ENCODE measurements at places on chromosomes 5 and 9.

DNA sequence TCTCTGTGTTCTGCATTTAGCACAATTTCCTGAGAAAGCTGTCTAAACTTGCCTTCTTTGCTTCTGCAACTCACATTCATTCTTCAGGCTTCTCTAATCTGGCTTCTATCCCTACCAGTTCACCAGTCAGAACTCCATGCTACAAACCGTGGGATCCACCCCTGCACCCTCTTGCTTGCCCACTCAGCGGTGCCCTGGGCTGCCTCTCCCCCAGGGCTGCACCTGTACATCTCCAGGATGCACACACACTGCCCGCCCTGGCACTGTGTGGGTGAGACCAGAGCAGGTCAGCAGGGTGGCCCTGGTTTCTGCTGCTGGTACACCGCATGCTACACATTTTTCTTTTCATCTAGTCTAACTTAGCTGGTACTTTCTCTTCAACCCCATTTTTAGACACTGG, 127.1 kb downstream of the FANCC start:
- DNase-seq = no peak

DNA sequence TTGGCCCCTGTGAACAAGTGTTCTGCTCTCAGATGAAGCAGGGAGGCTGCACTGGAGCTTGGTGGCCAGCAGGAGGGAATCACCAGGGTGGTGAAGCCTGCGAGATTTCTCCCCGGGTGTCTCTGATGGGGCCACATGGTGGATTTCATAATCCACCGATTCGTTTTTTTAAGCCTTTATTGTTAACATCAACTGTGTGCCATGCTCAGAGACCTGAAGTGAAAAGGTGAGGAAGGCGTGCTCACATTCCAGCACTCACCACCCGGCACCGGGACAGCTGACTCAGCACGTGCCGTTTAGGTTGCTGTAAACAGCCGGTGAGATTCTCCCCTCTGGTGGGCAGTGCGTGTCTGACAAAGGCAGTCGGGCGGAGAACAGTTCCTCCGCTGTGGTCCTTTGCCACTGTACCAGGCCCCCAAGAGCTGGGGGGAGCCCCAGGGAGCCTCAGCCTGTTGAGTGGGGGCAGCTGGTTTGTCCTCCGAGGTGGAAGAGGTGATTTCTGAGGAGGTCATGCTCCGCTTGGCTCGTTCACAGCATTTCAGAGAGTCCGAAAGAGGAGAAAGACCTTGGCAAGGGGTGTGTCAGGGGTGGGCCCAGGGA, 12.7 kb upstream of the AHRR start:
- no peak for DNase-seq

DNA sequence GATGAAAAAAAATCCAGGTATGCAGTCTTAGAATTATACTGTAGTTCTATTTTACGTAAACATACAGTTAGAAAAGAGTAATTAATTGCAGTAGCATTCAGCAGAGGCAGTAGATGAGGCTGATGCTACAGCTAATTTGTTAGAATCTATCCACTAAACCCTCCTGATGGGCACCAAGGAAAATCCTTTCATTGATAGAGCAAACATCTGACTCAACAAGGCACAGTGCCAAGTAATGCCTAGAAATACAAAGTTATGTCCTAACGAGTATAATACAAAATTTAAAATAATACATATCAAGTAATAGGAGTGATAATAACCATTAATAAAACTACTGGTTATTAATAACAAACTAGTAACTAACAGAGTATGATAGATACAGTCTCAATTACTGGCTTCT, 9.0 kb downstream of the MOCS2 start:
- DNase-seq = no peak

- no peak for DNase-seq
Observed at GRCh38 chr5:17234374-17234773, 16.9 kb downstream of the BASP1 start.

DNA sequence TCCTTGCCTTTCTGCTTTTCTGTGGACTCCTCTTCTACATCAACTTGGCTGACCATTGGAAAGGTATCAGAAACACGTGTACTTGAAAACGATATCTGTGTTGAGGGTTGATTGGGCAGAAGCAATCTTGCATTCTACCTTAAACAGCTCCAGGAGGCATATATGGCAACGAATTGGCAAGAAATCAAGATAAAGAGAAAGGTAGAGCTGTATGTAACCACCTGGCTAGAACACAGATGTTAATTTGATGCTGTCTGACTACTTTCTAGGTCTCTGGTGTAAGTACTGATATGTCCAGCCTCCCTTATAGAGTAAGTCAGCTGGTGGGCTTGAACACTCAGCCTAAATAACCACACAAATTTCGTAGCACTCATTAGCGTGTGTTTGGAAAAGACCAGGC, 1.3 kb downstream of the MAN1B1 start:
- no peak for DNase-seq

DNA sequence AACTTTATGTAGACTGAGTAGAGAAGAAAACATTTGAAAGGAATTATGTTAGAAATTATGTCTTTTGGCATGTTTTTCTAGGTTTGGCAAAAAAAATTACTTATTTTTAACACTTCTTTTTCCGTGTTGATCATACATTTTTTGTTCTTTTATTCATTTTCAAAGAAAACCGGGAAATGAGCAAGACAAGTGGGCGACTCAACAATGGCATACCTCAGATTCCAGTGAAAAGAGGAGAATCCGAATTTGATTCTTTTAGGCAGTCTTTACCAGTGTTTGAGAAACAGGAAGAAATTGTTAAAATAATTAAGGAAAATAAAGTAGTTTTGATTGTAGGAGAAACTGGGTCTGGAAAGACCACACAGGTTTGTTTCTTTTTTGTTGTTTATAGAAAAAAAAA, 12.9 kb downstream of the YTHDC2 start:
- DNase-seq = no peak

- DNase-seq = no peak
Observed at GRCh38 chr9:113692256-113692655, 183.9 kb upstream of the ZNF618 start.

DNA sequence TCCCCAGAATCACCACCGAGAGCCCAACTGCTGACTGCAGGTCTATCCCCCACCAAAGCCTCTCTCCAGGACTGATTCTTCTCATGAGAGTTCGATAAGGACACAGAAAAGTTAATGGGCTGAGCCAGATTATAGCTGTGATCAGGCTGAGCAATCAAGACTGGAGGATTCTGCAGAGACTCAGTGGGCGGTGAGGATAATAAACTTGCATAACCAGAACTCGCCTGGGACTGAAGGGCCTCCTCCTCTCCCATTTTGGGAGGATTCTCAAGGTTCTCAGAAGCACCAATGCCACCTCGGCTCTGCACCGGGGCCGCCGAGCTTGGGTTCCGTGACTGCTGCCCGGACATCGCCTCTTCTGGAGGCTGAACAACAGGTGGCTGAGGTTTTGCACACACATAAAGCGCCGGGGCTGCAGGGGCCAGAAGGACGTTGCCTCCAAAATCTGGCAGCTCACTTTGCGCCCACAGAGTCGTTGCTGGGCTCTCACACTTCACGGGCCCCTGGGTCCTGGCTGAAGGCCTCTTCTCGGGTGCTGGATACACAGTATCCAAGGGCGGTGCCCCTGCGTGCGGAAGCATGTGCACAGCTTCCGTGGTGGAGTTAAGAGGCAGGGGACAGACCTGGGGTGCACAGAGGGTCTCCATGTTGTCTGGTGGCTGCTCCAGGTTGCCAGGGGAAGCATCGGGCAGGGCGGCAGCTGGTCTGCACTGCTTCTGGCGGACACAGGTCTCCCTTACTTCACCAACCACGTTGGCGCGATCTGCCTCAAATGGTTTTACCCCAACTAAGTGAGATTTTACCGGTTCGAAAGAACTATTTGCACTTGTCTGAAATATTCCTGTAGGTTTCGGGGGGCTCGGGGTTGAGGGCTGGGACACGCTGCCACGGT, 7.6 kb downstream of the SEC16A start:
- DNase-seq = no peak

- no peak for DNase-seq
Observed at GRCh38 chr9:21413151-21413550, 4.2 kb downstream of the IFNA8 start.

GRCh38 chr9:659286-659685, 182.2 kb upstream of the DMRT1 start:
- DNase-seq = no peak

DNA sequence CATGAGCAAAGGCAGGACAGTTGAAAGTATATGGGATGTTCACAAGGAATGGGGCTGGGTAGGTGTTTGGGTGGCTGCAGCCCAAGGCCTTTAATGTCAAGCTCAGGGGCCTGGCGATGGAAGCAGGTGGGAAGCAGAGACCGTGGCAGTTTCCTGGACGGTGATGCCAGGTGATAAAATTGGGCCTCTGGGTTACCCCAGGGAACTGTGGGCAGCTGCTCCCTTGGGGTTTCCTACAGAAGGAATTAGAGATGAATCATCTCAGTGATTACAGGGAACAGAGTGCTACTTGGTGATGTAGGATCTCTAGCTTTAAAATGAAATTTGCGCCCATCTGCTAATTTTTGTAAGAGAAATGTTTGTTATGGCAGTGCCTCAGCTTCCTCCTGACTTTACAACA, 39.2 kb downstream of the TSTD2 start:
- DNase-seq = no peak

DNA sequence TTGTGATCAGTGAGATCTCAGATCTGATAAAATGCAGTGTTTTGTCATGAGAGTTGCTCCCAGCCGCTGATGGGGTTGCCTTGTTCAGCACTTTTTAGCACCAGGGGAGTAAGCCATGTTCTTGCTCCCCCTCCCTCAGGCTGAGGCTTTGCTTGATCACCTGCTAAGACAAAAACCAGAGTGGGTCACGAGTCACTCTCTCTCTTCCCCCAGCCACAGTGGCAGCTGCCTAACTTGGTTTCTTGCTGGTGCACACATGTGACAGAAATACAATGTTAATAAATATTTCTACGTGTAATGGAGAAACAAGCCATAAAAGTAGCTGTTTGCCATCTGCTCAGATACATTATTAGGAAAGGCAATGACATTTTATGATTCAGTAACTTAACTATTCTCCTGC, 212.4 kb upstream of the DMRT1 start:
- no peak for DNase-seq

- no peak for DNase-seq
Observed at GRCh38 chr5:138466900-138467710, 1.8 kb downstream of the EGR1 start.

GRCh38 chr9:98159790-98160189, 32.6 kb downstream of the CORO2A start:
- no peak for DNase-seq

- peak; percentile 70 for DNase-seq
Observed at GRCh38 chr9:108978205-108978604, 35.1 kb downstream of the CTNNAL1 start.

DNA sequence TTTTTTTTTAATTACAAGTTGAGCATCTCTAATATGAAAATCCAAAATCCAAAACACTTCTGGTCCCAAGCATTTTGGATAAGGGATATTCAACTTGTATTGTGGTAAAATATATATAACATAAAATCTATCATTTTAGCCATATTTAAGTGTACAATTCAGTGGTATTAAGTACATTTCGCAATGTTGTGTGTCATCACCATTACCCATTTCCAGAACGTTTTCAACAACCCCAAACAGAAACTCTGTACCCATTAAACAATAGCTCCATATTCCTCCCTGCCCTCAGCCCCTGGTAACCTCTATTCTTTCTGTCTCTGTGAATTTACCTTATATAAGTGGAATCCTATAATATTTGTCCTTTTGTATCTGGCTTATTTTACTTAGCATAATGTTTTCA, 24.9 kb downstream of the TICAM2 start:
- DNase-seq = no peak

GRCh38 chr5:62829604-62829986, 251.0 kb downstream of the LRRC70 start:
- peak; percentile 7 for DNase-seq

DNA sequence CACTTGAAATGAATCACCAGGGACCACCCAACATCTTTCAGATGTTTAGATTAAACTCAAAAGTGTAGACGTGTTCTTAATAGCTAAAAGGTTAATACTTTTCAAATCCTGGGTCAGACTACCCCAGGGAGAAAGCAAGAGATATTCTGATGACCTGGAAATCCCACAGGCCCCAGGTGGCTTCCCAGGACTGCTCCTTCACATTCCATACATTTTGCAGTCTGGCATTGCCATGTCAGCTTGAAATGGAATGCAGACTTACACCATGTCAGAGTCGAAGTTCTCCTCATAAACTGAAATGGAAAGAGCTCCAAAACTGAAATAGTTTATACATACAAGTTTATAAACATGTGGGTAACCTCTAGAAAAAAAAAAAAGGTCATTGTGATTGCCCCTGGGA, 61.5 kb downstream of the TMEM167A start:
- no peak for DNase-seq

DNA sequence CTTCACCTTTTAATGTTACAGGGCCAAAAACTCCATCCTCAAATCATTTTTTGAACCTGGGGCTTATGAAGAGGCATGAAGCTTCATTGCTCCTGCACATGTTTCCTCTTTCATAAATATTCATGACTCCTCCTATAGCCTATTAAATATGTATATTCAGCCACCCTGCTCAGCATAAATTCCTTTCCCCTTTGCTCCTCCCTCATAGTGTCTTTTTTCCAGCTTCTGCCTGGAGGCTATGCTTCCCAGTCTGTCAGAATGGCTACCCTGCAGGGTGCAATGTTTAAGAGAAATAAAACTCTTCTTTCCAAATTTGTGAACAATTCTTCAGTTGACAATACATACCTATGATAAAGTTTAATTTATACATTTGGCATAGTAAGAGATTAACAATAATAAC, 1082.9 kb upstream of the CDH18 start:
- no peak for DNase-seq

GRCh38 chr5:116517488-116517887, 57.1 kb downstream of the SEMA6A start:
- no peak for DNase-seq

DNA sequence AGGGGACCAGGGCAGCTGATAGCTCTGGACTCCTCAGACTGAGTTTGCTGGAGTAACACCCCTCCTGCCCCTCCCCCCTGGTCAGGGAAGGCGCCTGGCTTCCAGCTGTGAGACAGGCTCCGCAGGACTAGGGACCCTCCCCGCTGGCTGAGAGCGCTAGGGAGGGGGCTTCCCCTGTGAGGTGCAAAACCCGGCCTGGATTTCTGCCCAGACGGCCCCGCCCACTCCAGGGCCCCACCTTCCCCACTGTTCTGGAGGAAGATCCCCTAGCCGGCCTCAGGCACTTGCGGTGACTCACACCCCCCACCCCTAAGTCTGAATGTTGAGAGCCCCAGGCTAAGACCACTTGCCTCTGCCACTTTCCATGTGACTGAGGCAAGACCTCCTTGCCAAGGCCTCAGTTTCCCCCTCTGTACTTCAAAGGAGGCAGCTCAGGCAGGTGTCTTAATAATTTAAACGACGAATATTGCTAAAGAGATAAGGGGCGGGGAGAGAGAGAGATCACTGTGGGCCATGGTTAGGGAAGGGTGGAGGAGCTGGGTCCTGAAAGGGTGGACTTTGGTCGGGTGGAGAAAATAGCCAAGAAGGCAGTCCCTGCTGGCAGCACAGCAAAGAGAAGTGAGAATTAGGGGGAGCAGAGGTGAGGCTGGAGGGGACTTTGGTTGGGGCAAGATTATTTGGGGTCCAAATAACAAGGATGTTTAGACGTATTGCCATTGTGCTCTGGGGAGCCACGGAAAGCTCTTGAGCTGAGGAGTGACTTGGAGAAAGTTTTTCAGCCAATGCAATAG, 1.0 kb upstream of the DAB2IP start:
- DNase-seq = peak; percentile 96

GRCh38 chr5:172113036-172113435, 75.0 kb downstream of the STK10 start:
- no peak for DNase-seq

Measured in muscle of back (tissue), 13 donors.